Neuronal stem cell (in vitro differentiated cells): ENCODE measurements at places on chromosomes 7 and 10.
A peak's percentile ranks its signal among the peaks of the same experiment; 100 is the strongest.

GRCh38 chr10:93469454-93469853 lies 12.7 kb downstream of the MYOF start:
- DNase-seq: no peak

DNA sequence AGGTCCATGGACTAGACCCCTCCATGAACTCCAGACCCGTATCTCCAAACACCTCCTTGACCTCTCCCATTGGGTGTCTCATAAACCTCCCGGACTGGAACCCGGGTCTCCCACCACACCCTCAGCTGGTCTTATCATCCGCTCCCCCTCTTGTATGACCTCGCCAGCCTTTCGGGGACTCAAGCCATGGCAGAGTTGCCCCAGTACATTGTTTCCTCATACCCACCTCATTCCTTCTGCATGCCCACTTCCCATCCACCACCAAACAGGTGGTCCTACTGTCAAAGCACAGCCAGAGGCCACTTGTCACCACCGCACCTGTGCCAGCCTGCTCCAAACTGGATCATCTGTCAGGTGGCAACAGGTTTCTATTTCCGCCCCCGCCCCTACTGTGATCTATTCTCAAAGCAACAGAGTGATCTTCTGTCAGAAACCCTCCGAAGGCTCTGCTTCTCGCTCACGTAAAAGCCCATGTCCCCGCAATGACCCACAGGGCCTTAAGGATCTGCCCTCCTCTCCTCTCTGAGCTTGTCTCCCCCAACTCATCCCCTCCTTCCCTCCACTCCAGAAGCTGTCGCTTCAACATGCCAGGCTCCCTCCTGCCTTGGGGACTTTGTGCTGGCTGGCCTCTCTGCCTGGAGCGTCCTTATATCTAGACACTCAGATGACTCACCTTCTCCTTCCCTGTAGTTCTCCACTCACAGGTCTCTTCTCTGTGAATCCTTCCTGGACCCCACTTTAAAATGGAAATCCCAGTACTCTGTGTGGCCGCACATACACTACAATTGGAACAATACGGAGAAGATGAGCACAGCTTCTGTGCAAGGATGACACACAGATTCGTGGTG lies 22.8 kb upstream of the PRKAG2 start:
- DNase-seq: no peak

DNA sequence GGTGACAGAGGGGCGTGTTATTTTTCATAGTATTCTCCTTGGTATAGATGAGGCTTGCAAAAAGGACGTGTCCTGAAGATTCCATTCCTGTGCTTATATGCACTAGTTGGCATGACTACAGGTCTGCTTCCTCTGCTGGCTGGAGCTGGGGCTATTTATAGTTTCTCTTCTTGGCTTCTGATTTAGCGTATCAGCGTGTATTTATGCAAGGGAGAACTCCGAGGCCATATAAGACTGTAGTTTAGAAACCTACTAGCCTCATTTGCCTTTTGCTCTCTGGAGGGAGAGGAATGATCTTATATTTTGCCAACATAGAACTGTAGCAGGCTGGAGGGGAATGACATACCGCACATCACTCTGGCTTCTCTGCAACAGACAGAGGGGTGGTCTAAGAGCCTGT lies 39.7 kb downstream of the CACNB2 start:
- DNase-seq: no peak

DNA sequence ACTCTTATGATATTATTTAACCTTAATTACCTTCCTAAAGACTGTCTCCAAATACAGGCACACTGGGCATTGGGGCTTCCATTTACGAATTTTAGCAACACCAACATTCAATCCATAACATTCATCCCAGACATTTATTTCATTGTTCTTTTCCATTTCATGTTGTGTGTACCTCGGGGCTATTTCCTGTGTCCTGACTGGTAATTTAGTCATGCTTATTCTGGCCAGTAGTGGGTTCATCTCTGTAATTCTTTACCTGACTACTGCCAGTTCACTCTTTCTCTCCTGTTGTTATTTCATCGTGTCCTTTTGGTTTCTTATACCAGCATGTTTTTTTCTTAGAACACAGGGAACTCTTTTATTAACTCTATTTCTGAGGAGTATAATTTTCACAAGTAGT lies 225.7 kb downstream of the PLXDC2 start:
- no peak for DNase-seq

DNA sequence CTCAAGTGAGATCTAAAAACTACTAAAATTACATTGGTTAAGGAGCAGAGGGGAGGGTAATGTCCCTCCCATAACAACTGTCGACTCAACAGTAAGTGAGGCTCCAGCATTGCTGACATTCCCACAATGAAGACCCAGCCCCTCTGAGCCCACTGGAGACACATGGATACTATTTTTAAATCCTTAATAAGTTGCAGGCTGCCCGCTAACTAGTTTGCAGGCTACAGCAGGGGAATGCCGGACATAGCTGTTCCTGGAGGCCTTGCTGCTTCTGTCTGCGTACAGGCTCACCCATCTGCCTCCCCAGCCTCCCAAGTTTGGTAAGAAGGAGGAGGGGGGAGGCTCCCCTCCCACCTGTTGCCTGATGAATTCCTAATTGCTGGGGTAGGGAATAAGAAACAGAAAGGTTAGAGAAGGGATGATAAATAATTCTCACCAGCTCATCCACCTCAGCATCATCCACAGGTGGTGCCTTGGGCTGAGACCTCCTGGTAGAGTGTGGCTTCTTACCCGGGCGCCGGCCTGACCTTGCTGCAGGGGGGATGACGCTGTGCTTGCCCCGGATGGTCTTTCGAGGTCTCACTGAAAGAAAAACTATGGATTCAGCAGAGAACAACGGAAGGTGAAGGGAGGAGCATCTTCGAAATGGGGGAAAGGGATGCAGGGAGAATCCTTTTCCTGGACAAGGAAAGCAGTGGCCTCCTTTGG lies 10.1 kb downstream of the FZD9 start:
- DNase-seq: no peak

DNA sequence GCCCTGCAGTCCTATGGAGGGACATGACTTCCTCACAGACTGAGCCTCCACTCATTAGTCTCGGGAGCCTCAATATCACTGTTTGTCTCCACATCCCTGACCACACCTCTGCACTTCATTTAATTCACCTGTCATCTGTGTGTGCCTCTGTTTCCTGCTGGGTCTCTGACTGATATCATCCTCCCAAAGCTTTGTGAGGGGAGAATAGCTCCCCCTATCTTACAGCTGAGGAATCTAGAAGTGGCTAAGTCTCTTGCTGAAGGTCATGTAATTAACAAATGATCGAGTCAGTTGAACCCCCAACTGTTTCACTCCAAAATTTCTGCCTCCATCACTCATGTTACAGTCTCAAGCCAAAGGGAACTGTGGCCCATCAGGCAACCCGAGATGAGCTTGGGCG lies 5.5 kb upstream of the CPXM2 start:
- no peak for DNase-seq

- no peak for DNase-seq
These were observed 98.1 kb downstream of the PTPN20 start for GRCh38 chr10:47009215-47009838.

- peak; percentile 63 for DNase-seq
These were observed 24.8 kb downstream of the AGAP3 start for GRCh38 chr7:151110941-151111645.

GRCh38 chr7:100515072-100515532 lies 23.9 kb upstream of the AGFG2 start:
- DNase-seq: no peak

- DNase-seq: peak; percentile 45
These were observed 651 bp downstream of the AFAP1L2 start for GRCh38 chr10:114403541-114404161.

DNA sequence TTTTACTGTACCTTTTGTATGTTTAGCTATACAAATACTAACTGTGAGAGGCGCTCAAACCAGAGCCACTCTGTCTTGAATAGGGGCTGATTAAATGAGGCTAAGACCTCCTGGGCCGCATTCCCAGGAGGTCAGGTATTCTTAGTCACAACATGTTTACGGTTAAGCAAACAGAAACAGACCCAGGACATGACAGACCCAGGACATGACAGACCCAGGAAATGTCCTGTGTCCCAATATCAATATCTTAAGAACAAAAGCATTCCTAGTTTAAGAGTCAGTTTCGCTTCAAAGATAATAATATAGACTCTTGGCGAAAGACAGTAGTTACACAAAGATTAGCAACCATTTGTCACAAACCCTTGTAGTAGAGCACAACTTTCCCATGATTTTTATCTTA lies 304.5 kb downstream of the CCSER2 start:
- DNase-seq: no peak

GRCh38 chr7:117674617-117675016 lies 194.8 kb downstream of the CFTR start:
- DNase-seq: no peak

DNA sequence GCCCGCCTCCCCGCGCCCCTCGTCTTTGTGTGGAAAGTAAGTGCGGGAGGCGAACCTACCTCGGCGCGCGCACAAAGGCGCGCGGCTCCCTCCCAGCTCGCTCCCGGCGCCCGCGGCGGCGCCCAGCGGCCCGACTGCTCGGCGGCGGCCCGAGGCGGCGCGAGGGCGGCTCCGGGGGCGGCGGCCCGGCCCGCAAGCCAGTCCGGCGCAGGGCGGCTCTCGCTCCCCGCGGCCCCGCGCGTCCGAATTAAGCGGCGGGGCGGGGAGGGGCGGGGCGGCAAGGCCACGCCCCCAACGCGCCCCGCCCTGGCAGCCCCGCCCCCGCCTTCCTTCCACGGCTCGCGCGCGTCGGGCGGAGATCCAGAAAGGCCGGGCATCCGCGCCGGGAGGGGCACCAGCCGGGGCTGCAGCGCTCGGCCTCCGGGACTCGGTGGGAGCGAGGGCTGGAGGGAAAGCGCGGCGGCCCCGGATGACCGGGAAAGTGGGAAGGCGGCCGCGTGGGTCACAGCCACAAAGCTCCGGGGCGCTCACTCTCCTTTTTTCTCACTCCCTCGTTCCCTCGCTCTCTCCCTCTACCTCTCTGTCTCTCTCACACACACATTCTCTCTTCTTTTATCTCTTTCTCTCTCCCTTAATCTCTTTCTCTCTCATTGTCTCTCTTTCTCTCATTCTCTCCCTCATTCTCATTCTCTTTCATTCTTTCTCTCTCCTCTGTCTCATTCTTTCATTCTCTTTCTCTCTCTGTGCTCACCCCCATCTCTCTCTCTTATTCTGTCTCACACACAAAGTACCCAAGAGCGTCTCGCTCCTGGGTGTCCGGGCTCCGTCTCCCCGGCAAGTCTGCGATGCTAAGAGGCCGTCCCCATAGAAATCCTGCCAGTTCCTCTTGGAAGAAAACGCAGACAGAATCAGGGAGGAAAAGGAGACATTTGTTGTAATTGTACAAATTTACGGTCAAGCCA lies 170.2 kb downstream of the FAM107B start:
- DNase-seq: peak; percentile 78

- DNase-seq: no peak
These were observed 191.9 kb downstream of the RPS24 start for GRCh38 chr10:78225594-78225993.

DNA sequence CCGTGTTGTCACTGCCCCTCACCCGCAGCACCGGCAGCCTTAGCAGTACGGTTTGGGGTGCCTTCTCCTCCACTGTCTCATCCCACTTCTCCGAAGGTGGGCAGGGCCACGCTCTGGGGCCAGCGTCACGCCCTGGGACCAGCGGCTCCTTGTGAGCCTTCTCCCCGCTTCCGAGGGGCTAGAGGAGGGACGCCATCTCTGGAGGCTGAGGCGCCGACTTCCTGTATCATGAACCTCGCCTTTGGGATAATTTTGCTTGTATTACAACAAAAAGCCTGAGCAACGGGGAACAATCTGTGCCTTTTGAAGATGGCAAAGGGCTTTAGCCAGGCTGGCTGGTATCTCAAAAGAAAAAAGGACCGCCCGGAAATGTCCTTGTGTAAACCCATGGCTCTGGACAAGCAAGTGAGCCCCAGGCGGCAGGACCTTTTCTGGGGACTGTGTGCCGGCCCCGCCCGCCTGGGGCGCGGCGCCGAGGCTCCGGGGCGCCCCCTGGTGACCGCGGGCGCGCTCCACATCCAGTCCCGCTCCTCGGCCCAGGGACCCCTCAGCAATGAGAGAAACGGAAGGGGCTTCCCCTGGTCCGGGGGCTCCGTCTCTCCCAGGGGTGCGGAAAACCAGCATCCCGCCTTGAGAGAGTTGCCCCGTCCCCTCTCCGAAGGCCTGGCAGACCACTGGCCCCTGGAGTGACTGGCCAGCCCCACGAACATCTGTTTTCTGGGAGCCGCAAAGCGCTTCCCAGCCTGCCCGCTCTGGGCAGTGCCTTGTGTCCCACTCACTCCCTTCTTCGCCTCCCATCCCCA lies 3.8 kb downstream of the DEPP1 start:
- DNase-seq: peak; percentile 66

DNA sequence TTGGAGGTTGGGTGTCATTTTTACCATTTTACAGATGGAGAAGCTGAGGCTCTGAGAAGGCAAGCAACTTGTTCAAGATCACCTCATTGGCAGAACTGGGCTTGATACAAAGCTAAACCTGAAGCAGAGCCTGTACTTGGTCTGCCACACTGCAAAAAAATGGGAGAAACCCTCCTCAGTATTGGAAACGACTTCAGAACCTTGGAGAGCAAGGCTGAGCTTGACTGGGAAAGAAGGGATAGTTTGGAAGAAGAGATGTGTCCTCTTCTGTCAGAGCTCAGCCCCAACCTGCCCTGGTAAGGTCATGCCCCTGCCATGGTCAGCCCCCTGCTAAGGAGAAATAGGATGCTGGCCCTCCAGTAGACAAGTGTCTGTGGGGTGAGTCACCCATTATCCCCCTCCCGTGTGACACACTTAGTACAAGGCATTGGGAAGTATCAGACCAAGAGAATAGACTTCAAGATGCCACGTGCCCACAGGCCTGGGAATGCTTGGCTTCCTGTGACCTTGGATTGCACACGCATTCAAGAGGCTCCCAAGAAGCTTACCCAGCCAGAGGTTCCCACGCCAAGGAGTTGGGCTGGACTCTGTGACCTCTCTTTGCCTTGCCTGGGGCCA lies 56.2 kb upstream of the SMNDC1 start:
- no peak for DNase-seq

DNA sequence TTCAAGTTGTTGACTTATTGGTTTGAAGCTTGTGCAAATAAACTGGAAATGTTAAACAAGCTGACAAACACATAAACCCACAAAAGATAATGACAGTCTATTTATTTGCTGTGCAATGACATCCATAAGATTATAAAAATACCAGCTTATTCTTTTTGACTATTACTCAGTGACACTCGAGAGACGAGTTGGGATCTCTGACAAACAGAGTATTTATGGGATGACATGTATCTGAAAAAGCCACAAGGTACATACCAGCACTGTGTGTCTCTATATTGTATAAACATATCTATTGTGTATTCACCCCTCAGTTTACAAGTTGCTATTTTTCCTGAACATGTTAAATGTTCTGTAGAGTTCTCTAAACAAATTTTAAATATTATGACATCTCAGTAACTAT lies 88.9 kb downstream of the CHRM2 start:
- DNase-seq: no peak

- no peak for DNase-seq
These were observed 1.8 kb downstream of the PRXL2A start for GRCh38 chr10:80410122-80410521.
